Fibroblast of skin of left biceps (primary cell): ENCODE measurements at places on chromosomes 5 and 9.

DNA sequence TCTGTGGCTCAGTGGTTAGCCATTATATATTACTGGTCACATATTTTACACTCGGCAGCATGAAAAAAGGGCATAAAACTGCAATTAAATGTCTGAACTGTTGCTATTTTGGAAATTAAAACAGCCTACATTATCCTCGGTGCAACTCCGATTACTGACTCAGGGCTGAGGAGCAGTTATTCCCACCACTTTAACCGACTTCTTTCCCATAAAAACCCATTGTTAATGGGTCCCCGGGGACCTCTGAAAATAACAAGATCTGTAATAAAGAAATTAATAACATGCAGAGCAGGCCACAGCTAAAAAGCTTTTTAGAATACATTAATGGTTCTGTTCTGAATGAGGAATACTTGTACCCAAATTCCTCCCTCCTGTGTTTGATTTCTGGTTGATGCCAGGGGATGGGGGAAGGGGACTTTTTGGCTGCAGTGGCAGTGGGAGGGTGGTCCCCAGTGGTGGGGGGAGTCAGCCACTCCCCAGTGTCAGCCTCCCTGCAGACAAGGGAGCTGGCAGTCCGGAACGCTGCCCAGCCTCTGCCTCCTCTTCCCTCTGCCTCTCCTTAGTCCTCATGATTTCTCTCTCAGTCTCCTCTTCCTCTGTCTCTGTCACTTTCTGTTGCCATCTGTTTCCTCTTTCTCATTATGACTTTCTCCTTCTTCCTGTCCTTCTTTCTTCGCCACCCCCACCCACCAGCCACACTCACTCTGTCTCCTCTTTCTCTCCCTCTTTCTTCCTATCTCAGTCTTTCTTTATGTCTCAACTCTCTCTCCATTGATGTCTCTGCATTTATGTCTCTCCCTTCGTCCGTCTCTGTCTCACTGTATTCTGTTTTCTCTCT lies 59.0 kb upstream of the ZBTB43 start:
- DNase-seq, result no peak

DNA sequence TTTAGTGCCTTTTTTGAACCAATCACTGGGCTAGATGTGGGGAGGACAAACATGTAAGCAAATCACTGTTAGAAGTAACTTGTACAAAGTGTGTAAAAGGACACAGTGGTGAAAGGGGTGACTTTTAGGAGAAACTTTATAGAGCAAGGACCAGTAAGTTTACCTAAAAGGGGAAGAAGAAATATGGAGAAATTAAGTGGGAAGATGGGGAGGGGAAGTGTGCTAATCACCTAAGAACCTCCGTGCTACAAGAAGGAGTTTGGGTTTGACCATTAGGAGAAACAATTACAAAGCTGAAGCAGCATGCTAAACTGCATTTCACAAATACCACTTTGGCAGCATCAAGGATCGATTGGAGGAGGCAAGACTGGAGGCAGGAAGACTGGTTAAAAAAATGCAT lies 17.3 kb downstream of the ITGA1 start:
- DNase-seq, result no peak

GRCh38 chr9:113709721-113710120 lies 166.4 kb upstream of the ZNF618 start:
- no peak for DNase-seq

GRCh38 chr5:10374046-10375022 lies 20.8 kb downstream of the MARCHF6 start:
- DNase-seq, result no peak

- no peak for DNase-seq
These were observed 50.6 kb downstream of the LHX2 start for GRCh38 chr9:124062172-124062571.

GRCh38 chr5:122805481-122805880 lies 30.6 kb downstream of the SNX2 start:
- peak; percentile 29 for DNase-seq

GRCh38 chr5:153676406-153676805 lies 185.9 kb downstream of the GRIA1 start:
- no peak for DNase-seq

DNA sequence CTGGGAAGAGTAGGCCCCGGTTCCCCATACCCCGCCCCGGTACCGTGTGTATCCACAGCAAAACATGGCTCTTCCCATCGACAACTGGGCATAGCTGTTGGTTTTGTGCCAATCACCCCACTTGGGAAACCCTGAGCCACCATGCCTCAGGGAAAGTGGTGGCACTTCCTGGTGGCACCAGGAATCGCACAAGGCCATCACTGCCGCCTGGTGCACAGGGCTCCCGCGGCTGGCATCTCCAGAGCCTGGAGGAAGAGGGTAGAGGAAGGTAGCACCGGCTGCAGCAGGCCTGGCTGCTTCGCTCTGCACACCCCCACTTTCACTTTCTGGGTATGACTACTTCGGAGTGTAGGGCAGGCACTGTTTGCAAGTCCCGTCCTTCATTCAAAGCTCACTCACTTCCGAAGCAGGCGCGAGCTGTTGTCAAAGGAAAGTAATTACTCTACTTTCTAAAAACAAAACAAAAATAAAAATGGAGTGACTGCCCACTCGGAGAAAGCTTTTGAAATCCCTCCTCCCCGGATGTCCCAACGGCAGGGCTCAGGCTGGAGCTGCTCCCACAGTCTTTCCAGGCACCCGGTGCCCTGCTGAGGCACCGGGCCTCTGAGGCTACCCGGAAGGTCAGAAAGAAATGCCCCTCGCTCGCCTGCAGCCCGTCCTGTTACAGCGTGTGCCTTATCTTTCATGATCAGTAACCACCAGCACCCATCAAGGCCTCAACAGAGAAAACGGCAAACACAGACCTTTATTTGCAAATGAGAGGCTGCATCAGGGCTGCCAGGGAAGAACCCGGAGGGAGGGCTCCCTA lies 2.0 kb downstream of the BRD3 start:
- no peak for DNase-seq

- DNase-seq, result peak; percentile 15
These were observed 5.1 kb upstream of the SMIM15 start for GRCh38 chr5:61167382-61167781.

- DNase-seq, result no peak
These were observed 92.0 kb upstream of the RAI14 start for GRCh38 chr5:34563931-34564709.

DNA sequence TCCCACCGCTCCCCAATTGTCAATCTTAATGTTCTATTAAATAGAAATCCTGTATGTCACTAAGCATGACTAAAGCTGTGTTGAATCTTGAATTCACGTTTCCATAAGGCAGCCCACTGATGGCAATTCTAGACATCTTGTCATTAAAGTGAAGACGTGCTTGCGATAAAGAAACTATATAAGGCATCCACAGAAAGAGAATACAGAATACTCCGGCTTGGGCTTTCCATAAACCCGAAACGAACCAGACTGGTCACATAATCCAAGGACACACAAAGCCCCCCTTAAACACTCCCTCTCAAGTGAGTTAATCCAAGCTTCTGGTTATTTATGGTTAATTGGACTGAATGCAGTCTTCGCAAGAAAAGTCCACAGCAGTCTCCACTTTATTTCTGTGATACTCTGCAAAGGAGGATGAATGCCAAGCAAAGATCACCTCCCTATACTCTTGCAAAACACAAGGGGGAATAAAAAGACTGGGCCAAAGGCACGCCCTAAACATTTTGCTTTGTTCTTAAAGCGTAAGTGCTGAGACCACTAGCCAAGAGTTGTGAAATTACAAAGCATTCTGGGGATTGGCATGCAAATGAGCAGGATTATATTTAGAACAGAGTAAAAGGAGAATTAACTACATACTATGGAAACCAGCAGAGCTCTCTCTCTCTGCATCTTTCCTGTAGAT lies 54.7 kb downstream of the DPYSL3 start:
- no peak for DNase-seq

- peak; percentile 95 for DNase-seq
These were observed 41.1 kb downstream of the ACTBL2 start for GRCh38 chr5:57441557-57441956.

DNA sequence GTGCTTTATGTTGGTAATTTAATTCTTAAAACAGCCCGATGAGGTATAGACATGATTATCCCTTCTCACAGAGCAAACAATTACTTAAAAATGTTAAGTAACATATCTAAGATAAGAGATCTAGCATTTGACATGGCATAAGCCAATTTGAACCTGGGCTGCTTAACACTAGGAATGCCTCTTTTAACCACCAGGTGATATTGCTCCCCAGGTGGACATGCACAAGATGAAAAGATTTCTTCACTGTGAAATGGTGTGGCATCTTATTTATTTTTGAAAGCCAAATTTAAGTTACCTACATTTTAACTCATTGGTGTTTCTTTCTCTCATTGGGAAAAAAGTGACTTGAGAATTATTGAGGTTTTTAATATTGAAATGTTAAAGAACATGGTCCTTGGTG lies 15.8 kb upstream of the LRRC70 start:
- DNase-seq, result no peak

- peak; percentile 23 for DNase-seq
These were observed 95.8 kb downstream of the ALDH1A1 start for GRCh38 chr9:72856972-72857623.

GRCh38 chr5:36875790-36876298 lies 725 bp upstream of the NIPBL start:
- no peak for DNase-seq

- DNase-seq, result no peak
These were observed 7.7 kb upstream of the TTC23L start for GRCh38 chr5:34831303-34831702.

- DNase-seq, result no peak
These were observed 859.2 kb upstream of the SEMA6A start for GRCh38 chr5:117433818-117434217.

- no peak for DNase-seq
These were observed 7.1 kb upstream of the AFAP1L1 start for GRCh38 chr5:149264439-149265067.

- no peak for DNase-seq
These were observed 139.7 kb downstream of the CRB2 start for GRCh38 chr9:123495731-123496130.

- no peak for DNase-seq
These were observed 60.3 kb upstream of the ADAMTS2 start for GRCh38 chr5:179405426-179406030.
